Fibroblast of lung (primary cell): ENCODE measurements at places on chromosomes 3 and 15. TPM values are rescaled to one million over a fixed set of nuclear protein-coding genes. Genes with fewer than 3 reads are reported as not detected.
A peak's percentile ranks its signal among the peaks of the same experiment; 100 is the strongest.

The MYRIP gene
- total RNA-seq = under 0.01 TPM in 1 of 2 replicates, not detected in the other

The ANKUB1 gene
- not detected in 2 replicates for total RNA-seq

DNA sequence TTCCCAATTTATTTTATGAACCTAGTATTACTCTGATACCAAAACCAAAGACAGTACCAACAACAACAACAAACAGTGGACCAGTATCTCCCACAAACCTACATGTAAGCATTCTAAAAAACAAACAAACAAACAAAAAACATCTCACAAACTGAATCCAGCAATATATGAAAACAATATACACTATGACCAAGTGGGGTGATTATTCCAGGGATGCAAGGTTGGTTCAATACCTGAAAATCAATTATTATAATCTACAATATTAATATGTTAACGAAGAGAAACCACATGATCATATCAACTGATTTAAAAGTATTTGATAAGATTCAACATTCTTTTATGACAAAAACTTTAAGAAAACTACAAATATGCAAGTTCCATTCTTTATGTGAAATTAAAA, 391.3 kb downstream of the MAGI1 start:
- no peak for DNase-seq
- H3K4me3 ChIP-seq = no peak overlapping the region
- H3K27ac ChIP-seq = no peak overlapping the region
- H3K4me1 ChIP-seq = no peaks in the 10 kb centered on the region

GRCh38 chr15:49686599-49686998, 65.8 kb downstream of the DTWD1 start:
- H3K27ac ChIP-seq = no peak overlapping the region
- peak; percentile 17 for DNase-seq
- no peaks in the 10 kb centered on the region for H3K4me1 ChIP-seq
- no peak overlapping the region for H3K4me3 ChIP-seq
- no peaks in the 10 kb centered on the region for H3K27me3 ChIP-seq
- no peaks in the 10 kb centered on the region for H3K36me3 ChIP-seq

- H3K27ac ChIP-seq = no peak overlapping the region
- peaks cover 2% of the 10 kb centered on the region for H3K4me1 ChIP-seq
- H3K36me3 ChIP-seq = no peaks in the 10 kb centered on the region
- peak; percentile 4 for DNase-seq
- H3K4me3 ChIP-seq = no peak overlapping the region
Measured at GRCh38 chr3:11331101-11331500, 58.9 kb downstream of the ATG7 start.

- H3K27me3 ChIP-seq = peaks cover 7% of the 10 kb centered on the region
- no peak for DNase-seq
- no peak overlapping the region for H3K4me3 ChIP-seq
Measured at GRCh38 chr3:13081603-13082360, 8.6 kb upstream of the IQSEC1 start.

- H3K4me3 ChIP-seq = no peak overlapping the region
- H3K4me1 ChIP-seq = no peaks in the 10 kb centered on the region
- H3K36me3 ChIP-seq = no peaks in the 10 kb centered on the region
- H3K27ac ChIP-seq = no peak overlapping the region
- DNase-seq = peak; percentile 79
Measured at GRCh38 chr3:118548434-118548833, 486.2 kb downstream of the IGSF11 start.
